ENCODE measurements at places on chromosomes 3 and 15. TPM values are rescaled to one million over a fixed set of nuclear protein-coding genes. Genes with fewer than 3 reads are reported as not detected.

- no peak for DNase-seq
Measured at GRCh38 chr3:101938262-101938847, 89.0 kb downstream of the NFKBIZ start.

Gene GPR156
- 0.12 TPM for total RNA-seq

GRCh38 chr3:103218146-103218545 lies 783.3 kb downstream of the ZPLD1 start:
- no peak for DNase-seq

DNA sequence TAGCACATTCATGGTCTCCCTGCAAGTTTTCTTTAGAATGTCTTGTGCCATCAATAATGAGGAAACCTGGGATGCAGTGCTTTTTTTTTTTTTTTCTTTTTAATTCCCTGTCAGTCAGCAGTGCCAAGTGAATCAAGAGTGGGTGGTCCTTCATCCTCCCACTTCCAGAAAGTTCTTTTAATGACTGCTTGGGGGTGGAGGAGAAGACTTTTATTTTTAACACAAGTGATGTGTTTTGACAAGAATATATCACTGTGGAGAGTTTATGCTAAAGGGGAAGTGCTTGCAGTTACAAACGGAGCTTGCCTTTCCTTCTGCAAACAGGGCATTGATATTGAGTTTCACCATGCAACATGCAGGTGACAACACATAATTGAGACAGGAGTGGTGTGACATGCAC lies 69.7 kb downstream of the CACNA2D3 start:
- DNase-seq, result no peak

GRCh38 chr3:147384210-147385058 lies 21.9 kb downstream of the ZIC4 start:
- no peak for DNase-seq

Gene SLC38A3
- total RNA-seq, result not detected

GRCh38 chr3:29926378-29926777 lies 645.5 kb downstream of the RBMS3 start:
- no peak for DNase-seq

GRCh38 chr3:81375921-81376320 lies 385.5 kb downstream of the GBE1 start:
- no peak for DNase-seq

Gene ITIH4
- 14.6 TPM for total RNA-seq

Gene GOLGA8G
- total RNA-seq, result not detected

Gene AQP9
- 0.90 TPM for total RNA-seq

- no peak for DNase-seq
Measured at GRCh38 chr3:143584474-143584873, 263.8 kb downstream of the SLC9A9 start.

GRCh38 chr15:48073881-48074280 lies 46.9 kb upstream of the SLC24A5 start:
- DNase-seq, result no peak

GRCh38 chr15:66901336-66902100 lies 163.9 kb upstream of the SMAD3 start:
- DNase-seq, result no peak

DNA sequence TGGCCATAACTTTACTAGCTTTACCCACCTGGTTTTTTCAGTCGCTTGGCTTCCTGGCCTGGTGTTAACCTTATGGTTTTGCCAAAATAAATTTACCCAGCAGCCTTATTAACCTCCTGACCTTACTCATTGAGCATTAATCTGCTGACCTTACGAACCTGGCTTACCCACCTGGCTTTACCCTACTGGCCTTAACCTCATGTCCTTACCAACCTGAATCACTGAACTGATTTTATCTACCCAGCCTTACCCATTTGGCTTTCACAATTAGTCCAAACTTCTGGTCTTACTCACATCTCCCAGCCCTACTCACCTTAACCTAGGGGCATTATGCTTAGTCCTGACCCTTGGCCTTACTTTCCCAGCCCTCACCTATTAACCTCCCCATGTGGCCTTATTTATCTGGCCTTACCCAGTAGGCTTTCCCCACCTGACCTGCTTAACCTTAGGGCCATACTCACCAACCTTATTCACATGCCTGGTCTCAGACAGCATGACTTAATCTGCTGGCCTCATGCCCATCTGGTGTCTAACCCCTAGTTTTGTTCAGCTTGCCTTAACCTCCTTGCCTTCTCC lies 93.4 kb downstream of the IL12A start:
- DNase-seq, result no peak

DNA sequence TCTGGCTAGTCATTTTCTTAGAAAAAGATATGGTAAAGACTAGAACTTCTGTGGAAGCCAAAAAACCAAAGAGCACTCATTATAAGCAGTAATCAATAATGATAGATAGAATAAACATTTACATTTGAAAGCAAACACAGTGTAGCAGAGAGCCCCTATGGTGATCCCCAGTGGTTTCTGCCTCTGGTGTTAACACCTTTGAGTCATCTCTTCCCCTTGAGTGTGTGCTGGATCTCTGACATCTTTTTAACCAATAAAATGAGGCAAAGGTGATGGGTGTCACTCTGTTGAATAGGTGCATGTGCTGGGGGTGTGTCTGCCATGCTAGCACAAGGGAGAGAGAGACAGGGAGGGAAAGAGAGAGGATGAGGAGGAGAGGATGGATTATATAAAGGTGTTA lies 121.6 kb downstream of the TFG start:
- DNase-seq, result no peak

Gene RBMS3
- 1.4 TPM for total RNA-seq

Data from natural killer cell treated with Interleukin-12 subunit alpha and Interleukin-12 subunit beta and Interleukin-15 and Interleukin-18, amount 100 ng/mL, for 72 hours (primary cell).